ENCODE measurements at places on chromosomes 7 and 10.

- no peak for DNase-seq
Observed at GRCh38 chr7:54837168-54837567, 78.2 kb upstream of the SEC61G start.

DNA sequence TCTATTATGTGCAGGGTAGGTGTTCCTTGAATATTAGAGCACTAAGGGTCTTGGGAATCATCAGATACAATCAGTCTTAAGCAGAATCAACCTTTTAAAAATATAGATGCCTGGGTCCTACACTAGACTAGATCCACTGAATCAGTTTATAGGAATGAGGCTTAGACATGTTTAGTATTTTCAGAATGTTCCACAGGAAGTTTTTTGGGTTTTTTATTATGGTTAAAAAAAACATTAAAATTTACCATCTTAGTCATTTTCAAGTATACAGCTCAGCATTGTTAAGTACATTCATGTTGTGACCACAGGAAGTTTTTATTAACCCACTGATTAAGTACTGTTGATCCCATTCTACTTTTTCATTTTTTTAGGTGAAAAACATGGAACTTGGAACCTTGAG, 135.7 kb downstream of the LCOR start:
- DNase-seq, result no peak

DNA sequence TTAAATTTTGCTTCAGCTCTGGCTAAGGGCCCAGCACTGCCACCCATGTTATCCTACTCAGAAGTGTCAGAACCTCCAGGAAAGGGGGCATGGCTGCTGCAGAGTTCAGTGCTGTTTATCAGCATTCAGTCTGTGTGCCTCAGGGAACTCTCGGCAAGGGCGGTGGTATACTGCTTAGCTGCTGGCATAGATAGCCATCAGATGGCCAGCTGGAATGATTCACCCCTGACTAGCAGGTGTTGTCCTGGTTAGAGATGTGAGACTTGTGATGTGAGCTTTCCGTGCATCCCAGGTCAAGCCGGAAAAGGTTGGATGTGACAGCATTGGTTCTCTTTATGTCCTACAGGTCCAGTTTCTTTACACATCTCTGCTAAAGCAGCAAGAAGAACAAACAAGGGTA, 22.1 kb downstream of the CEP55 start:
- DNase-seq, result no peak

DNA sequence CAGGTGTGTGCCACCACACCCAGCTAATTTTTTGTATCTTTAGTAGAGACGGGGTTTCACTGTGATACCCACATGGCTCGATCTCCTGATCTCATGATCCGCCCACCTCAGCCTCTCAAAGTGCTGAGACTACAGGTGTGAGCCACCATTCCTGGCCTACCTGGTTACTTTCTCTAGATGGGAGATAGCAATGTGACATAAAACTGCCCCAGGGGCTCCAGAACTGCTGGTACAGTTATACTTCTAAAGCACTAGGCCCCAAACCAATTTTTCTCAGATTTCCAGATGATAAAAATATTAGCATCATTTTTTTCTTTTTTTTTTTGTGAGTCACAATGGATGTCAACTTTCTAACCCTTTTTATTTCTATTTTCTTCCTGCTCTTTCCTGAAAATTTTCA, 27.4 kb downstream of the ITGB8 start:
- DNase-seq, result no peak

DNA sequence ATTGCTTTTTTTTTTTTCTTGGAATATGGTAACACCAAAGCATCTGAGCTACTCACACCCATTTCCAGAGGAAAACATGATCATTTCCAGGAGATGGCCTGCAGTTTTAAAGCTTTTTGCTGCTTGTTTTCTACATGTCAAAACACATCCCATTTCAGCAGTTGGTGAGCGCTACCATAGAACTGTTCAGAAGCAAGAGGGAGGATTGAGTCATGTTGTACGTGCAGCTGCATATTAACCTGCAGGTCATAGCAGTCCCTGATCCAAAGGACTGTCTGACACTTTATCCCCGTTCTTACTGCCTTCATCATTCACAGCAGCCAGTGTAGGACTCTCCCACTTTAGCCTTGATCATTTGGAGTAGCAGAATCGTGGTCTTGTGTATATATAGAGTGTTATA, 124.6 kb downstream of the AUTS2 start:
- DNase-seq, result no peak

GRCh38 chr7:46115410-46115809, 194.3 kb upstream of the IGFBP3 start:
- DNase-seq, result no peak

DNA sequence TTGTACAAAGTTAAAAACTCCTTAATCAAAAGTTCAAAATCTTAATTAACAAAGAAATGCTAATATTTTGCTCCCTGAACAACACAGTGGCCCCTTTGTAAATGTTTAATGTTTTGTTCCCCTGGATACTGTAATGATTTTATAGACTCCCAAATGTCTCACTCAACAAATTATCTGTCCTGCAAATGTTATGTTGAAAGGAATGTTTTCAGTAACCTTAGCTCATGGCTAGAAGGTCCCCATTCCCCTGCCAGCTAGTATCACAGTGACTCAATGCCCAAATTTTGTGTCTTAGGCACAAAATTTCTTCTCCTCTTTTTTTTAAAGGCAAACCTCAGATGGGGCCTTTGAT, 298.9 kb downstream of the ELMO1 start:
- no peak for DNase-seq

DNA sequence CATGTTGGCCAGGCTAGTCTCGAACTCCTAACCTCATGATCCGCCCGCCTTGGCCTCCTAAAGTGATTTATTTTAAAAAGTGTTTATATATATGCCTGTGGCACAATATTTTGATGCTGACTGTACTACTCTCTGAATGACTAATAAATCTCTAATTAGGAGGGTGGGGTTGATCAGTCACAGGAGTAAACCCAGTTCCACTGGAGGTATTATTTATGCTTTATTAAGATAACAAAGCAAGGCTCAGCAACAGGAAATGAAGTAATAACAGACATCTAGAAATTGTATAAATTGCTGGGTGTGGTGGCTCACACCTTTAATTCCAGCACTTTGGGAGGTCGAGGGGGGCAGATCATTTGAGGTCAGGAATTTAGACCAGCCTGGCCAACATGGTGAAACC, 26.0 kb upstream of the MCU start:
- DNase-seq, result no peak

DNA sequence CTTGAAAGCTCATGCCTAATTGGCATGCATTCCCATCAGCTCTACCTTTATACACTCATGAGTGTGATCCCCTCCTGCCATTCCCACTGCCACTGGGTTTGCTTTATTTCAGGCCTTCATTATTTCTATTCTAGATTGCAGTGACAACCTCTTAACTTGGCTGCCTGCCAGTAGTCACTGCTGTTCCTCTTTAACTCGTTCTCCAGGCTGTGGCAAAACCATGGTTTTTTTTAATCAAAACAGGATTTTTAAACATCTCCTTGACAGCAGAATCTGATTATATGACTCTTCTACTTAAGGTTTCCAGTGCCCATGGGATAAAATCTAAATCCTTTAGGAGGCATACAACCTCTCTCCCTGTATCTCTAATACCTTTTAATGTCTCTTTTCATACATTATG, 223.7 kb upstream of the PCDH15 start:
- DNase-seq, result no peak

- no peak for DNase-seq
Observed at GRCh38 chr7:25091779-25092178, 33.3 kb downstream of the CYCS start.

DNA sequence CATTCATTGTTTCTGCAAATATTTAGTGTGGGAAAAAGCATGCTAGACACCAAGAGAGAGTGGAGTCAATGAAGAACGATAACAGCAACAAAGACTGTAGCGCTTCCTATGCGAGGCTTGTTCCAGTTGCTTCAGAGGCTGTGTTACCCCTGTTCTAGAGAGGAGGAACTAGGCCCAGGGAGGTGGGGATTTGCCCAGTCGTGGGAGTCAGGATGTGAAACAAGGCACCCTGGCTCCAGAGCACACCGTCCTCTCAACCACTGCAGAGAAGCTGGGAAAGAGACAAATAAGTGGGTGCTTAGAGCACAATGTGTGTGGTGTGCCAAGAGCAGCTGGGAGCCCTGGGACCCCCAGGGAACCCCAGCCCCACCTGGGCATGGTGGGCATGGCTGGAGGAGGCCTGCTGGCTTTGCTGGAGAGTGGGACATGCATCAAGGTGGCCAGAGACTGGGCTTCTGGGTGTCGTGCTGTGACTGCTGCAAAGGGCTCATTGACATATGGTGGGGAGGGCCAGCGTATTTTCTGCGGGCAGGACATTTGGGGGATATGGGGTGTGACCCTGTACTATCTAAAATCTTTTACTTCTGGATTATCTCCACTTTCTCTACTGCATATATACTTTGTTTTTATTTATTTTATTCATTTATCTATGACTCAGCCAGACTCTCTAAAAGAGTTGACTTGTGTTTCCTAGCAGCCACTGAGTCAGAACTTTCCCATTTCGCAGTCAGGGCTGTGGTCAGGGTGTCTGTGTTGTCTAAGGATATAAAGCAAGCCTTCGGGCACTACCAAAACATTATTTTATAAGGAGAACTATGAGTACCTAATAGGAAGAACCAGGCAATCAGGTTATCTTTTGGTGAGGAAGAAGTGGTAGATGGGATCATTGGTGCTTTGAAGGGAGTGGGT, 95.4 kb downstream of the TCF7L2 start:
- no peak for DNase-seq

DNA sequence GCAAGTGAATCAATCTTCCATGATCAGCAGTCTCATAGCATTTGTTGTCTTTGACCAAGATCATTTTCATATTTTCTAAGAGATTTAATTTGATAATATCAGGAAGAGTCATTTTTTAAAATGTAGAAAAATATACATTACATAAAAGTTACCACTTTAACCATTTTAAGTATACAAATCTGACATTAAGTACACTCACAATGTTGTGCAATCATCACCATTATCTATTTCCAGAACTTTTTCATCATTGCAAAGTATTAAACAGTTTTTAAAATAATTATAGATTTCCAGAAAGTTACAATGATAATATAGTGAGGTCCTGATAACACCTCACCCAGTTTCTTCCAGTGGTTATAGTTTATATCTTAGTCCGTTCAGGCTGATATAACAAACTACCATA, 222.5 kb upstream of the RHOBTB1 start:
- no peak for DNase-seq

- no peak for DNase-seq
Observed at GRCh38 chr7:45088146-45088701, 545 bp downstream of the NACAD start.

DNA sequence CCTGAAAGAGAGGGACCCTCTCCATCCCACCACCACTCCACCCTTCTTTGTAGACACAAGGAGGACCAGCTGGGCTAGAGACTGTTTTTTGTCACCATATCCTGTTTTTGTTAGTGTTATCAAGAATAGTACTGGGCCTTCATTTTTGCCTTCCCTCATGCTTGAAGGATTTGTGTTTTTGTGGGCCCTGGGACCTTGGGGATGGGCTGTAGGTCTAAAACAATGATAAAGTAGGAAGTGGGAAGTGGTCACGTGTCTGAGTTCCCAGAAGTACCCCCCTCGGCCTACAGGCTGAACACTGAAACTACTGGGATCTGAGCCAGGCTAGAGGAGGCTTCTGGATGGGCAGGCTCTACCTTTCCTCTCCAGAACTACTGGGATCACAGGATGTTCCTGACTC, 8.9 kb downstream of the AGFG2 start:
- DNase-seq, result no peak

DNA sequence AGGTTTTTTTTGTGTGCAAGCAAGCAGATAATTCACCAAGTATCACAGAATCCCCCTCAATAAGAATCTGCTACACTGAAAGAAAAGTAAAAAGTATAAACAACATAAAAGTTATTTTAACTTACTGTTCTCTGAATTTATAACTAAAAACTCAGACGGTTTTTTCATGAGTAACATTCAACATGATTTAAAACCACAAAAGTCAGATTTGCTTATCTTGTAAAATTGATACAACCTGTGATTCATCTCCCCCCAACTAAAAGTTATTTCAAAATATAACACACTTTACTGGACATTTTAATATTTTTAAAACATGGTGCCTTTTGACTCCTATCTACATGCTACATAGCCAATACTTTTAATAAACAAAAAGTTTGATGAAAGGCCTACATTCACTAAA, 32.8 kb downstream of the TSPAN12 start:
- DNase-seq, result no peak

- no peak for DNase-seq
Observed at GRCh38 chr10:49177391-49178355, 10.5 kb downstream of the TMEM273 start.

DNA sequence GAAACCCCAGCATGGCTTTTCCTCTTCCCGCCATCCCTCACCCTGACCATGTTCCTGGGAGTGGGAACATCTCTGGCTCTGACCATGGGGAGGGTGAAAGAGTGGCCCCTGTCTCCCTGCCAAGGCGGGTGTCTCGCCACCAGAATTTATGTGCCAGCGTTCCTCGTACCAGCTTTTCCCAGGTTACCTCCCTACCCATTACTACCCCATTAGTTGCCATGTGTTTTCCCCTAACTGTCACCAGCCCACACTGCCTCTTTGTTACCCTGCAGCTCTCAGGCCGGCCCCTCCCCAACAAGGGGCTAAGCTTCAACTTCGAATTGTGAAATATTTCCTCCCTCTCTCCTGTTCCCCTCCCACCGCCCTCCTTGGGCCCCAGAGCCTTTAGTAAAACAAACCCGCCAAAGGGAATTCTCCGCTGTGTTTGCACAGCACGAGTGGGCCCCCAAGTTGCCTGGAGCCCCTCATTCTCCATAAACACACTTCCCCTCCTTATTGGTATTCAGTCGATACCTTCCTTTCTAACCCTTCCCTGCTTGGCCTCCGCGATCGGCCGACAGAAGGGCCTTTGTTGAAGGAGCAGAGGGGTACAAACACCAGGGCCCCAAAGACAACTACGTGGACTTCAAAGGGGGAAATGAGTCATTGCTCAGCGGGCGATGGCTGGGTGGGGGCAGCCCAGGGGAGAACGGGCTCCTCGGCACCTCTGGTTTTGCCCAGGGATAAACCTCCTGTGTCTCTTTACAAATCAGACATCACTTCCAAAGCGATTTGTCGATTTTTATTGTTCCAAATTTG, 45.5 kb downstream of the SLIT1 start:
- DNase-seq, result no peak

GRCh38 chr10:103651783-103652476, 158.4 kb downstream of the NEURL1 start:
- no peak for DNase-seq

All from stimulated activated CD4-positive, alpha-beta T cell treated with anti-CD3 and anti-CD28 coated beads, Interleukin-1b, Interleukin-23, amount 100 ng/mL, for 24 hours (primary cell).